Kasumi-1 (cell line): ENCODE measurements at places on chromosomes 4 and X.

DNA sequence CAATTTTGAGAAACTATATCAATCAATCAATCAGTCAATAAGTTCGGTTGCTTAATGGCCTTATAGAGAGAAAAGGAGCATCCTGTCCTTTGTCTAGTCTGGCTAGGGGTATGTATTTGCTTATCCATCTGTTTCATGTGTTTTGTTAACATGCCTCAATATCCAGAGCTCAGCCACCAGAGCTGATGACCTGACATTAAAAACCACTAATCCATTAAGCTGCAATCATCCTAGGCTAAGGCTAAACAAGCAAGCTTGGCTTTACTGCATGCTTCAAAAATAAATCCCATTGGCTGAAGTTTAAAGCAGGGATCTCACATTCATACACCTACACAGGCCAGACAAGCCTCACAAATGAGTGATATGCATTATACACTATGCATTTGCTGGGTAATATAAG, 139.7 kb downstream of the INPP4B start:
- no peak for DNase-seq

- no peak for DNase-seq
These were observed 21.7 kb downstream of the GAB1 start for GRCh38 chr4:143358419-143358818.

GRCh38 chr4:168842186-168842585, 167.9 kb downstream of the CBR4 start:
- DNase-seq, result no peak

DNA sequence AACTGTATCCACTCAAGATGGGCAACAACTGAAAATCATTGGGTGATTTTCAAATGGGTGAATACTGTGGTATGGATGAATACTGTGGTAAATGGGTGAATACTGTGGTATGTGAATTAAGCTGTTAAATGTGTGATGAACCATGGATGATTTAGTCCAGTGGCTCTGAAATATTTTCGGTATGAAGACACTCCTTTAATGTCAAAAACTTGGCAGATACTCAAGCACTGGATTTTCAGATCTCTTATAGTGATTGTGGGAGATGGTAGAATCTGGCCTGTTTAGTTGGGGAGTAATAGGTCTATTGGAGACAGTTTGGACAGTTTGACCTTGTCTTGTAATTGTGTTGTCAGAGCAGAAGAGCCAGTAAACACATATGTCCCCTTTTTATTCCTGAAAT, 45.7 kb downstream of the SSX7 start:
- DNase-seq, result no peak

- DNase-seq, result no peak
These were observed 20.5 kb upstream of the GPR78 start for GRCh38 chr4:8559524-8560264.

DNA sequence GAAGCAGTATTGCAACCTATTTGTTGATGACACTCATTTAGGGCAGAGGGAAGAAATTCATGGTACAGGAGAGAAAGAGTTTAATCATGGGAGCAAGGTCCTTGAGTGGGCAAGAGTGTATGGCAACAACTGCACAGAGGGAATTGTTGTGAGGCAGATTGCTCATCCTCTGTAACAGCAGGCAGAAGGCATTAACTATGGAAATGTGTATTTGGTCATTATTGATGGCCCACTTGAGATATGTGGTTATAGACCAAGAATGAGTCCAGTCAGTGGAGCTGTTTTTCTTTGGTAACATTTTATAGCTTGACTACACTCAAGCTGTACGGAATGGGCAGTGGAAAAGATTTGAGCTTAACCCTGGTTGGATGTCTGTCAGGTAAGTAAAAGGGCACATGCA, 15.9 kb downstream of the PLRG1 start:
- no peak for DNase-seq

- no peak for DNase-seq
These were observed 220.0 kb downstream of the PCDH18 start for GRCh38 chr4:137312257-137312656.

GRCh38 chr4:73841243-73841925, 4.9 kb downstream of the CXCL6 start:
- DNase-seq, result no peak

DNA sequence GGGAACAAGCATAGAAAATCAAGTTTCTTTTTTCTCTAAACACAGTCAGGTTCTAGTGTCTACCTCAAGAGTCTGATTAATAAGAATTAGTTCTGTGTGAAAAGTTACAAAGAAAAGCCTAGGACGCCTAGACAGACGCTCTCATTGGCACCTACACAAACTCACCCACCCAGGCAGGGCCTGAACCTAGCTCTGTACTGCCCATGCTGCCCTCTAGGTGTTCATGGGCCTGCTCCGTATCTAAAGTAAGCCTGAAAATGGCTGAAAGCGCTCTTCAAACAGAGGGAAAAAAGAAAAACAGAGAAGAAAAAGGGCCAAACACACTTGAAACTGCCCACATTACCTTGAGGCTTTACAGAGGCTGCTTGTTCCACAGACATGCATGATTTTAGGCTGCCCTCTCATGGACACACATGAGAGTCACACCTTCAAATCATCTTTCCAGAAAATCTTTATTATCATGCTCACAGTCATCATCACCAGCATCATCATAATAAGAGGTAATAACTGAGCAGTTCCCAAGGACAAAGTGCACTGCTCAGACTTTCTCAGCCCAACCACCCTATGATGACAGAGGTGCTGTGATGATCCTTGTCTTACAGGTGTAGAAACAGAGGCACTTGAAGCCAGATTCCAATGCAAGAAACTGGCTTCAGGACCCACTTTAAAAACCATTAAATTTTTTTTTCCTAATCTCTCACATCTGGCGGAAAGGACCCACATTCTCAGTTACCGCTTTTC, 49.6 kb downstream of the MAP7D2 start:
- DNase-seq, result peak; percentile 48

GRCh38 chr4:85952972-85953650, 406.7 kb downstream of the MAPK10 start:
- DNase-seq, result no peak

GRCh38 chr4:123562994-123563750, 166.6 kb downstream of the SPRY1 start:
- DNase-seq, result no peak

DNA sequence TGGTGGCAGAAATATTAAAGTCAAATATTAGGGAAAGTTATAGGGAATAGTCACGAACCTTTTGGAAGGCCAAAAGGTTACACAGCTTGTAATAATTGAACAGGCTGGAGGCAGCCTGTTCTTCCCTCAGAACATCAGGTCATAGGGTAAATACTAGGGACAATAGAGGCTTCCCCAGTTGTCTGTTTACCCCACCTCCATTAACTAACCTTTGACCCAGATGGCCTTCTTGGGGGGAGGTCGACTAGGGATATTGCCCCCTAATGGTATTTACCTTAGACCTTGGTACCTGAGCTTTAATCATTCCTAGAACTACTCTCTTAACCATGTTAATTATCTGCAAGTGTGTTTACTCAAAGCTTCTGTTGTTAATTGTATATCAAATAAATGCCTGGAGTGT, 26.0 kb downstream of the C4orf17 start:
- no peak for DNase-seq

DNA sequence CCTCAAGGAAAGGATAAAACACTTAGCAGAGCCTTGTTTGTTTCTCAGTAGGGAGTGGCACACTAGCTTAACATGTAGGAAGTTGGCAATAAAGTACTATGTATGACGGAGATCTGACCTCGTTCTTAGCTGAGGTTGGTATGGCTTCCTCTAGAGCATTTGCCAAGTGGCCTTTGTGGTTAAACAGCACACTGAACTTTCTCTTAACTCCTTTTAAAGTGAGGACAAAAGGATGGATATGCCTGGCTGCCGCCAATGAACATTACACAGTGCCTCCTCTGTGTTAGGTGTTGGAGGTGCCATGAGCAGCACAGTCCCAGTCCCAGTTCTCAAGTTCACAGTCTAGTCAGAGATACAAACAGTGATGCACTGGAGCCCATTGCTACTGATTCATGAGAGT, 54.4 kb downstream of the VGLL1 start:
- DNase-seq, result peak; percentile 18

DNA sequence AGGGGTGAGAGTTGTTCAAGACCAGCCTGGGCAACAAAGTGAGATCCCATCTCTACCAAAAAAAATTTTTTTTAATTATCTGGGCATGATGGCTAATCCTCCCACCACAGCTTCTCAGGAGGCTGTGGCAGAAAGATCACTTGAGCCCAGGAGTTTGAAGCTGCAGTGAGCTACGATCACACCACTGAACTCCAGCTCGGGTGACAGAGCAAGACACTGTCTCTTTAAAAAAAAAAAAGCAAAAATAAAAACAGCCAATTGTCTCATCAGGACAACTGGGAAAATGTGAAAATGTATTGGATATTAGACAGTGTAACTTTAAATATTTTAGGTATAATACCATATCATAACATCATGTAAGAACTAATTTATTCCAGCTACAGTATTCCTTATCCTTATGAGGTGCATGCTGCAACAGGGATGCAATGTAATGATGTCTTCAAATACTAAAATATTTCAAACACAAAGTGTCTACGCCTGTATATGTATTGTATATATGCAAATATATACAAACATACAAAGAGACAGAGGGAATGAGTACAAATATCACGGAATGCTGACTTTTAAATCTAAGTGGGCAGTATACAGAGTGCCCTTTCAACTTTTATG, 17.2 kb downstream of the FAM13A start:
- no peak for DNase-seq

DNA sequence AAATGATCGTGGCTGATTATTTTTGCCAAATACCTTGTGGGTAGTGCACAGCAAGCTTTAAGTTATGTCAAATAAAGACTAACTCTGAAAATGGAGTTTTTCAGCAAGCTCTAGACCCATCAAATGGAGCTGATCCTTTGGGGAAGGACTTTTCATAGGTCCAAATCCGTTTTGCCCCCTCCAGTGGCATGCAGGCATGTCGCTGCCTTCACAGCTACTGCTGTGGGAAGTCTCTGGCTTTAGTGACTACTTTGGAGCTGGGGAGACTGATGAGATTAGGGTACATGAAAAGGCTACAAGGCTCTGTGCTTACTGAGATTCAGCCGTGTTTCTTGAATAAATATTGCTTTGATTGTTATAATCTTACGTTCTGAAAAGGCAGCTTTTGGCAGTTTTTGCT, 106.6 kb upstream of the HS3ST1 start:
- no peak for DNase-seq

GRCh38 chrX:37921758-37922157, 74.4 kb upstream of the DYNLT3 start:
- DNase-seq, result no peak

- DNase-seq, result no peak
These were observed 4.3 kb downstream of the OCIAD2 start for GRCh38 chr4:48902266-48902665.

GRCh38 chr4:83189631-83190136, 75.2 kb upstream of the PLAC8 start:
- DNase-seq, result no peak

DNA sequence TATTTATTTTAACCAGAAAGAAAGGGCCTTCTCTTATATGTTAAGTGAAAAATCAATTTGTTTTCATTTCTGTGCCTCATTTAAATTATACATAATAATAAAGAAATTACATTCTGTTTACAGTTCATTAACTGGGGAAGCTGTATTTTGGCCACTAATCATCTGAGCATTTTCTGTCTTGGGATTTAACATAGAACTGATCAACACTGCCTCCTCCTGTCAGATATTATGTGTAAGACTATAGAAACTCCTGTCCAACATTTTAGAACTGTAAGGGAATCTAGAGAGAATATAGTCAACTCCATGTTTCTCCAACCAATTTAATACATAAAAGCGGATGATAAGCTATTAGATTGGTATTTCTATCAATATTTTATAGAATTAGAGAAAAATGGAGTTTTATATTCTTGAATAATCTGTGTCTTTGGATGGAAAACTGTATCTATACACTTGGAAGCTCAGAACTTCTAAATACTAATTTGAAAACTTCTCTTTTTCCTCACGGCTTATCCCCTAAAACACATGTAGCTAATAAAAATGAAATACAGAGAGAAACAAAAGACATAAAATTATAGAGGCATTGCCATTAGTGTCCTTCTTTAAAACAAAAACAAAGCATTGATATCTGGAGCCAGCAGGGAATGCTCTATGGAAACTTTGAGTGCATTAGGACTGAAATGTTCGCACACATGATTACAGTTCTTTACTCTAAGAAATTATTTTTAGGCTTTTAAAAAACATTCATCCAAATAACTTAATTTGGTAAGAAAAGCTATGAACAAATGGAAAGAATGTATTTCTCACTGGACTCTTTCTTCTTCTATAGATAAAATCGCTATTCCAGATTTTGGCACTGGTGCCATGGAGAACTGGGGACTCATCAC, 33.1 kb downstream of the ENPEP start:
- peak; percentile 59 for DNase-seq

GRCh38 chr4:119804404-119804803, 175.8 kb upstream of the PDE5A start:
- DNase-seq, result no peak

- no peak for DNase-seq
These were observed 38.6 kb downstream of the MTMR1 start for GRCh38 chrX:150731795-150732194.

DNA sequence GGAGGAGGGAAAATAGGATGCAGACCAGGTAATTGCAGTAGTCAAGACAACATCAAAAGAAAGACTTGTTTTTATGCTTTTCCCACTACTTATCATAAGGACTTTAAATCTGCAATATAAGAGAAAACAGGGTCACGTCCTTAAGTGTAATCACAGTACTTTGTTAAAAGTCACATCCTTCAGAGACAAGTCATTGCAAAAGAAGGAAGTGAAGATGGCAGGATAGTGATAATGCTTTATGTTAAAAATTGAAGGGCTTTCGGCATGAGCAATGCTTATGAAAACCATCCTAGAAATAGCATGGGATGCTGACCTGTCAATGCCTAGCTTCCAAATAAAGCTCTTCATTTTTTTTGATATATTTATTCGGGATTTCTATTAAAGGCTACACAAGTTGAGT, 110.2 kb upstream of the TENM3 start:
- no peak for DNase-seq

DNA sequence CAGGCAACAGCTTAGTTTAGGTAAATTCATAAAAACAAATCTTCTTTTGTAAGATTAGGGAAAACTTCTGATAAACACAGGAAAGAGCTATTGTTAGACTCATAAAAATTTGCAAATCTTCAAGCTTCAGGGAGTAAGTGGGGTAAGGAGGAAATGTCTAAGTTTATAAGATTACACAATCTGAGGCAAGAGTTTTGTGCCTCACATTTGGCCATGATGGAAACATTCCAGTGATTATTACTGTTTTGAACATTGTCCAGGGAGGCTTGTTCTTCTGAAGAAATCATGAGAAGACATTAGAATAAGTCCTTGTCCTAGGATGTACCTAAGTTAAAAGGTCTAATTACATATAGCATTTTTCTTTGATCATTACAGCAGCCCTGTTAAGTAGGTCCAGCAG, 72.8 kb downstream of the MAOB start:
- no peak for DNase-seq
